ENCODE measurements at places on chromosomes 5 and 9.

GRCh38 chr5:84425365-84425881 is 40.7 kb upstream of the EDIL3 start:
- no peak for DNase-seq
- H3K27ac ChIP-seq: no peak overlapping the region
- H3K27me3 ChIP-seq: no peaks in the 10 kb centered on the region
- no peak overlapping the region for H3K4me3 ChIP-seq

DNA sequence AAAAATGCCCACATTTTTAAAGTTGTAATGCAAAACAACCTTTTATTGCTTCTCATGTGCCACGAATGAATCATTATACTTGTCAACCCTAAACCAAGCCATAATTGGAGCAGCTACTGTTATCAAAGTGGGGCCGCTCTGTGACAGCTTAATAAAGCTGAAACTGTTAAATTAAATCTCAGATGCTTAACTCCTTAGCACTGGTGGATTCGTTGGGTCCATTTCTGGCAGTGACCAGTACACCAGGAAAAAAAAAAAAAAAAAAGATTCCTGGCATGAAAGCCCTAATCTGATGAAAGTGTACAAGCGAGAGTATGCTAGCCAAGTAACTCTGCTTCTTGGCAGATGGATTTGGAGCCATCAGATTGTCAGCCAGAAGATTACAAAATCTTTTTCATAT is 164.8 kb downstream of the ZSWIM6 start:
- H3K27ac ChIP-seq: no peak overlapping the region
- H3K4me1 ChIP-seq: peaks cover 7% of the 10 kb centered on the region
- no peaks in the 10 kb centered on the region for H3K27me3 ChIP-seq
- H3K4me3 ChIP-seq: no peak overlapping the region
- H3K36me3 ChIP-seq: peaks cover 10% of the 10 kb centered on the region

- no peaks in the 10 kb centered on the region for H3K36me3 ChIP-seq
- H3K27me3 ChIP-seq: peaks cover 45% of the 10 kb centered on the region
- no peak for DNase-seq
- H3K4me1 ChIP-seq: no peaks in the 10 kb centered on the region
- H3K4me3 ChIP-seq: no peak overlapping the region
- H3K27ac ChIP-seq: no peak overlapping the region
Measured at GRCh38 chr9:113131689-113132151, 19.1 kb upstream of the SLC31A2 start.

- H3K4me1 ChIP-seq: no peaks in the 10 kb centered on the region
- no peak overlapping the region for H3K27ac ChIP-seq
- no peak for DNase-seq
- H3K27me3 ChIP-seq: no peaks in the 10 kb centered on the region
- H3K4me3 ChIP-seq: no peak overlapping the region
Measured at GRCh38 chr5:169131616-169132301, 169.2 kb downstream of the SLIT3 start.

DNA sequence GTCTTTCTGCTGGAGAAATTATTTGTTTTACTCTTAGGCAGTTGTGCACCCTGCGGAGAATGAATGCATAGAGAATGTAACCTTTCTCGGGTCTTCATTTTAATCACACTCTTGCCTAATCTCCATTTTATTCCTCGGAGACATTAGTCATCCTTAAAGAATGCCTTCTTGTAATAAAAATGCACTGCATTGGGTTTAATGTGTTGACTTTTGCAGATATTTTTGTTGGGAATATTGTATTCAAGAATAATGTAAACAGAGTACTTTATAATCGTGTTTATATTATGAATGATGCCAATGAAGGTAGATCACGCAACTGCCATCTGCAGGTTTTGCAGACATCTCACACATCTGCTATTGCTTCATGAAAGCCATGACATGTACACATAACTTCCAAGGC is 1093.9 kb upstream of the CDH6 start:
- no peaks in the 10 kb centered on the region for H3K27me3 ChIP-seq
- no peak overlapping the region for H3K27ac ChIP-seq
- no peak overlapping the region for H3K4me3 ChIP-seq

GRCh38 chr5:143340891-143341685 is 62.4 kb downstream of the NR3C1 start:
- no peak overlapping the region for H3K4me3 ChIP-seq
- no peak overlapping the region for H3K27ac ChIP-seq
- peaks cover 10% of the 10 kb centered on the region for H3K36me3 ChIP-seq
- no peaks in the 10 kb centered on the region for H3K27me3 ChIP-seq
- DNase-seq: no peak
- H3K4me1 ChIP-seq: peaks cover 4% of the 10 kb centered on the region

DNA sequence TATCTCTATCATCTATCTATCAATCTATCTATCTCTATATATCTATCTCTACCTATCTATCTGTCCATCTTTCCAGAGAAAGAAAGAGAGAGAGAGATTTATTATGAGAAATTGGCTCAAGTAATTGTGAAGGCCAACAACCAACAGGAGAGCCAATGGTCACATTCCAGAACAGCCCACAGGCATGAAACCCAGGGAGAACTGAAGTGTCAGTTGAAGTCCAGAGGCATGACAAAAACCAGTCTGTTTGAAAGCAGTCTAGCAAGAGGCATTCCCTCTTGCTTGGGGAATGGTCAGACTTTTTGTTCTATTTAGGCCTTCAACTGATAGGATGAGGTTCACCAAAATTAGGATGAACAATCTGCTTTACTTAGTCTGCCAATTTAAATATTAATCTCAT is 87.6 kb upstream of the PLCXD3 start:
- no peaks in the 10 kb centered on the region for H3K36me3 ChIP-seq
- H3K27me3 ChIP-seq: no peaks in the 10 kb centered on the region
- DNase-seq: no peak
- no peak overlapping the region for H3K27ac ChIP-seq
- no peak overlapping the region for H3K4me3 ChIP-seq

- H3K27ac ChIP-seq: no peak overlapping the region
- H3K4me3 ChIP-seq: no peak overlapping the region
- peak; percentile 65 for DNase-seq
- H3K4me1 ChIP-seq: no peaks in the 10 kb centered on the region
- H3K36me3 ChIP-seq: no peaks in the 10 kb centered on the region
- no peaks in the 10 kb centered on the region for H3K27me3 ChIP-seq
Measured at GRCh38 chr9:106557996-106558667, 304.8 kb upstream of the ZNF462 start.

GRCh38 chr5:150263801-150264621 is 25.6 kb downstream of the CAMK2A start:
- no peak overlapping the region for H3K4me3 ChIP-seq
- no peaks in the 10 kb centered on the region for H3K36me3 ChIP-seq
- H3K27ac ChIP-seq: no peak overlapping the region
- no peak for DNase-seq

- no peaks in the 10 kb centered on the region for H3K36me3 ChIP-seq
- DNase-seq: no peak
- H3K4me3 ChIP-seq: no peak overlapping the region
Measured at GRCh38 chr9:32723789-32724325, 59.5 kb upstream of the TMEM215 start.

- H3K27ac ChIP-seq: no peak overlapping the region
- no peaks in the 10 kb centered on the region for H3K27me3 ChIP-seq
- H3K4me1 ChIP-seq: no peaks in the 10 kb centered on the region
- no peak overlapping the region for H3K4me3 ChIP-seq
- DNase-seq: no peak
Measured at GRCh38 chr9:85067792-85068191, 398.3 kb downstream of the NTRK2 start.

- no peak for DNase-seq
- H3K27me3 ChIP-seq: no peaks in the 10 kb centered on the region
- no peak overlapping the region for H3K4me3 ChIP-seq
- no peak overlapping the region for H3K27ac ChIP-seq
- no peaks in the 10 kb centered on the region for H3K4me1 ChIP-seq
Measured at GRCh38 chr5:11560915-11561697, 343.1 kb downstream of the CTNND2 start.

GRCh38 chr9:134618163-134618832 is 23.3 kb upstream of the COL5A1 start:
- H3K27ac ChIP-seq: no peak overlapping the region
- H3K4me1 ChIP-seq: no peaks in the 10 kb centered on the region
- H3K27me3 ChIP-seq: no peaks in the 10 kb centered on the region
- H3K4me3 ChIP-seq: no peak overlapping the region
- no peaks in the 10 kb centered on the region for H3K36me3 ChIP-seq

GRCh38 chr9:124802426-124802825 is 25.5 kb downstream of the OLFML2A start:
- H3K4me3 ChIP-seq: no peak overlapping the region
- no peak for DNase-seq
- H3K36me3 ChIP-seq: peaks cover 14% of the 10 kb centered on the region
- H3K4me1 ChIP-seq: peaks cover 10% of the 10 kb centered on the region

DNA sequence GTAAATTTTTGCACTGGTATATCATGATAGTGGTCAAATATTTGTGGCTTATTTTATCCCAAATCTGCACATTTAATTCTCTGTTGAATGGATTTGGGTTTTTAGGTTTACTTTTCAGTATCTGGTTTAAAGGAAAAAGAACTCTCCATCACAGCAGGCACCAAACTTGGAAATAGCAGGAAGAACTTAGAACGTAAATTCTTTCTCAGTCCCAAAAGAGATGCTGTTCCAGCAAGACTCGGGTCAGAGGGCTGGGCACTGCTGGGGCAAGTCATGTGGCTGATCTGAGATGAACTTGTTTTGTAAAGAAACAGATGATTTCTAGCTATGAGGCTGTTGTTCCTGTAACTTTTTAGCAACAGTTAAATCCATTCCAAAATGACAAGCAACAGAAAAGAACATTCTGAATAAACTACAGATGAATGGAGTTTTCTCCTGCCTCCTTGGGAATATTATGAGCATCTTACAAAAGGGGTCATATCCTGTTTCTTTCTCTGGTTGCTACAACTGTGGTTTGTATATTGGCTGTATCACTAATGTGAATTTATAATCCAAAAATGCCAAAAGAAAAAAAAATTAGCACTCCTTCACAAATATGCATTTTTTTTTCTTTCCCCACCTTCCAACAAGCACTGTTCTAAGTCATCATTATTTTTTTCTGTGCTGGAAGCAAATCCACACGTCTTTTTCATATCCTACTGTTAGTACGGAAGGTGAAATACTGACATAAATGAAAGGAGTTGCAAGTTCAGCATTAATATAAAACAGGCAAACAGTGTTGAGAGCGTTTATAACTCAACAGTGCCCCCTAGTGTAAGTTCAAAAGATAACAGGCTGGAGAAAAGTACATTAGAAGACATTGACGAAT is 31.1 kb downstream of the OR2K2 start:
- H3K27ac ChIP-seq: peak overlapping the region; percentile 10
- no peaks in the 10 kb centered on the region for H3K36me3 ChIP-seq
- H3K4me1 ChIP-seq: no peaks in the 10 kb centered on the region
- no peak for DNase-seq
- H3K4me3 ChIP-seq: no peak overlapping the region

- H3K4me3 ChIP-seq: no peak overlapping the region
- H3K36me3 ChIP-seq: no peaks in the 10 kb centered on the region
- H3K4me1 ChIP-seq: no peaks in the 10 kb centered on the region
Measured at GRCh38 chr5:93873211-93873736, 131.9 kb upstream of the POU5F2 start.

GRCh38 chr5:150507474-150508276 is at the start of gene NDST1:
Gene NDST1, plus strand, starts transcription at chr5:150508131. Its CDS starts 13,124 bp downstream, at chr5:150521255.
- peaks cover 82% of the 10 kb centered on the region for H3K4me1 ChIP-seq
- H3K36me3 ChIP-seq: peaks cover 30% of the 10 kb centered on the region
- H3K27ac ChIP-seq: peak within 1 kb of the TSS; percentile 54
- DNase-seq: no peak

DNA sequence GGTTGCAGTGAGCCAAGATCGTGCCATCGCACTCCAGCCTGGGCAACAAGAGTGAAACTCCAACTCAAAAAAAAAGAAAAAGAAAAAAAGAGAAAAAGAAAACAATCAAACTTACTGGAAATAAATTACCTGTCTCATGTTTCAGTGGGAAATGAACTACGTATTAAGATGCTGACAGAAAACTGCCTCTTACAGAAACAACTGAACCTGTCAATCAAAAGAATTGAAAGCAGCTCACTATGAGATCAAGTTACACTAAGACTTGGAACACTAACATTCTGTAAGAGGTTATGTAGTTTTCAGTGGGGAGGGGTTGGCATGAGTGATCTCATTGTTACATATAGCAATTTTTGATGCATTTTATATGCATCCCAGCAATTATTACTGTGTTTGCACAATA is 64.4 kb upstream of the SPATA31E1 start:
- no peaks in the 10 kb centered on the region for H3K4me1 ChIP-seq
- H3K36me3 ChIP-seq: no peaks in the 10 kb centered on the region
- H3K4me3 ChIP-seq: no peak overlapping the region
- no peaks in the 10 kb centered on the region for H3K27me3 ChIP-seq
- DNase-seq: no peak

DNA sequence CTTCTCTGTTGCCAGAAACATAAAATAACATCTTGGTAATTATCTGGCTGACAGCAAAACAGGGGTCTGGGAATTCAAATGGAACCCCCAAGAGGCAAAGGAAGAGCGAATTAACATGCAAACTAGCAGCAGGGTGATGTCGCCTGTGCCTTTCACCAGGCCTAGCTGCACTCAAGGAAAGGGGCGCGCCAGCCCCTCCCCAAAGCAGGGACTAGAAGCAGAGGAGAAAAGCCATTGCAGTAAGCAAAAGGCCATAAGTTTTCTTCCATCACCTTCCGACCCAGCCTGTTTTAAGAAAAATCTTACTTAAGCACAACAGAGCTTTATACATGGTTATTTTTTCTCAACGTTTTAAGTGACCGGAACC is 539 bp downstream of the POC5 start:
- DNase-seq: peak; percentile 81
- H3K36me3 ChIP-seq: peaks cover 5% of the 10 kb centered on the region
- H3K27me3 ChIP-seq: no peaks in the 10 kb centered on the region

DNA sequence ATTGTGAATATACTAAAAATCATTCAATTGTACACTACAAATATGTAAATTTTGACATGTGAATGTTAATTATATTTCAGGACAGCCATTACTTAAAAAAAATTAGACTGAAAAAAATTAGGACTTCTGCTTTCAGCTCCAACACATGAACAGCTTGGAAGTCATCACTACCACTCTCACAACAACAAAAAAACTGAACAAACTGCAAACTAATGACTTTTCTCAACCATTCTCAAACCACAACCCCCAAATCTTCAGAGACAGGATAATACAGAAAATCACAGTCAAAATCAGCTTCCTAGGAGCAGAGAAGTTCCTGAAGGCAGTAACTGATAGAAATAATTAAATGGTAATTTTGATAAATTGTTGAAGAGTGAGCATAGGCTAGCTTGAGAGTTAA is 686.4 kb downstream of the TLE1 start:
- DNase-seq: no peak
- no peak overlapping the region for H3K27ac ChIP-seq
- no peaks in the 10 kb centered on the region for H3K27me3 ChIP-seq
- H3K36me3 ChIP-seq: no peaks in the 10 kb centered on the region

GRCh38 chr9:9615086-9615485 is 997.7 kb downstream of the PTPRD start:
- H3K36me3 ChIP-seq: no peaks in the 10 kb centered on the region
- DNase-seq: no peak
- H3K4me3 ChIP-seq: no peak overlapping the region
- H3K4me1 ChIP-seq: no peaks in the 10 kb centered on the region
- no peaks in the 10 kb centered on the region for H3K27me3 ChIP-seq
